ENCODE measurements at places on chromosomes 6 and 20. TPM values are rescaled to one million over a fixed set of nuclear protein-coding genes. Genes with fewer than 3 reads are reported as not detected.

RBM24 gene
- total RNA-seq, result 32.4 TPM

FAM162B gene
- 3.9 TPM for total RNA-seq

SLC32A1 gene
- total RNA-seq, result not detected

MOXD1 gene
- 15.1 TPM for total RNA-seq

CYB5R4 gene
- 9.9 TPM for total RNA-seq

RWDD1 gene
- total RNA-seq, result 31.9 TPM

MEP1A gene
- total RNA-seq, result not detected

PRR18 gene
- not detected for total RNA-seq

DLGAP4 gene
- 15.5 TPM for total RNA-seq

FKBP1C gene
- total RNA-seq, result 0.43 TPM

BMP6 gene
- under 0.01 TPM for total RNA-seq

TRERF1 gene
- 6.5 TPM for total RNA-seq

BTN3A1 gene
- 22.5 TPM for total RNA-seq

TRIM15 gene
- not detected for total RNA-seq

ATP6V1G2 gene
- total RNA-seq, result 1.3 TPM

STX11 gene
- total RNA-seq, result 0.97 TPM
